ENCODE measurements at places on chromosomes 16 and 17.
A peak's percentile ranks its signal among the peaks of the same experiment; 100 is the strongest.

DNA sequence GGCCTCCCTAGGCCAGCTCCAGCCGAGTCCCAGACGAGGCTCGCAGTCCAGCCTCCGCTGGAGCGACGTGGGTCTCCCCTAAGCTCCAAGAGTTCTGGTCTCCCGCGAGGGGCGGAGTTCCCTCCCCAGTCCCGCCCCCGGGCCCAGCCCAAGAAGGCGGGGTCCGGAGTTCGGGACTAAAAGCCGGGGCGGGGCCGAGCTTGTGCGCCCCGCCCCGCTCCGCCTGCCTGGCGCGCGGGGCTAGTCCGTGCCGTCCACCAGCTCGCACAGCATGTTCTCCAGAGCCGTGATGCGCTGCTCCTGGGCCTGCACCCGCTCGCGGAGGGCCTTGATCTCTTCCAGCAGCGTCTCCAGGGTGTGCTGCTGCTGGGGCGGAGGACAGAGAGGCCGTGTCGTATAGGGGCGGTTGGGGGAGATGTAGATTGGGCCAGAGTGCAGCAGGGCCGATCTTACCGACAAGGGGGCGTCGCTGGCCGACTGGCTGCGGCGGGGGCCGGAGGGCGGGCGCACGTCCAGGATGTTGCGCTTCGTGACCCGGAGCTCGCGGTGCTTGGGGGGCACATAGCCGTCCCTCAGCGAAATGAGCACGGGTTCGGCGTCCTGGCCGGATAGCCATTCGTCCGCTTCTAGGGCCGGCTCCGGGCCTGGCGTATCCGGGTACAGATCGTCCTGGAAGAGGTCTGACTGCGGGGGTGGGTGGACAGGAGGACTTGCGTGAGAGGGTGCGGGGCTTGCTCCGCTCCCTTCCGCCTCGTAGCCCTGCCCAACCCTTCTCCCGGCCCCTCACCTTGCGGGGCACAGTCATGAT is 7.0 kb downstream of the CORO6 start:
- peak; percentile 58 for DNase-seq

GRCh38 chr17:76000016-76000754 is 470 bp upstream of the CDK3 start:
- DNase-seq: no peak

DNA sequence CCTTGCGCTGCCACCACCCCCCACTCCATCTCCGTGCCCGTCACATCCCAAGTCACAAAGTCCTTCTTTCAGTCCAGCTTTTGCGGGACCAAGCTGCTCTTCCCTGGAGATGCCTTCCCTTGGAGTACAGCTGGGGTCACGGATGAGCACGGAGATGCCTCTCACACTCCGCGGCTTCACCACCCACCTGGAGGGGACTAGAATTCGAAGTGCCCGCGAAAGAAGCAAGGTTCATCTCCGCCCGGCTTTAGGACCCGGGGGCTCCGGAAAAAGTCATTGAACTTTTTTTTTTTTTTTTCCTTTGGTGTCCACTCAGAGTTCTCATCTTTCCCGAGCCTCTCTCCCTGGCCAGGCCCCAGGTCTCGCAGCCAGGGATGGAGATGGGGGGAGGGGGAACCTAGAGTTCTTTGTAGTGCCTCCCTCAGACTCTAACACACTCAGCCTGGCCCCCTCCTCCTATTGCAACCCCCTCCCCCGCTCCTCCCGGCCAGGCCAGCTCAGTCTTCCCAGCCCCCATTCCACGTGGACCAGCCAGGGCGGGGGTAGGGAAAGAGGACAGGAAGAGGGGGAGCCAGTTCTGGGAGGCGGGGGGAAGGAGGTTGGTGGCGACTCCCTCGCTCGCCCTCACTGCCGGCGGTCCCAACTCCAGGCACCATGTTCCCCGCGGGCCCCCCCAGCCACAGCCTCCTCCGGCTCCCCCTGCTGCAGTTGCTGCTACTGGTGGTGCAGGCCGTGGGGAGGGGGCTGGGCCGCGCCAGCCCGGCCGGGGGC is at the start of gene FKBP10:
Gene FKBP10 (plus strand): TSS at position 624 of the 771 bp plus-strand sequence. CDS start 31 bp downstream, at position 655.
- DNase-seq: peak; percentile 75

- no peak for DNase-seq
These were observed 6.0 kb downstream of the DOC2A start for GRCh38 chr16:30004811-30005242.

- no peak for DNase-seq
These were observed 246.6 kb upstream of the RPL38 start for GRCh38 chr17:73956595-73957465.

- DNase-seq: no peak
These were observed 100.6 kb downstream of the TANGO6 start for GRCh38 chr16:68943961-68944360.

- no peak for DNase-seq
These were observed 150.8 kb upstream of the FOXF1 start for GRCh38 chr16:86359571-86359970.

- DNase-seq: no peak
These were observed 2.2 kb upstream of the TMEM94 start for GRCh38 chr17:75454193-75454592.

DNA sequence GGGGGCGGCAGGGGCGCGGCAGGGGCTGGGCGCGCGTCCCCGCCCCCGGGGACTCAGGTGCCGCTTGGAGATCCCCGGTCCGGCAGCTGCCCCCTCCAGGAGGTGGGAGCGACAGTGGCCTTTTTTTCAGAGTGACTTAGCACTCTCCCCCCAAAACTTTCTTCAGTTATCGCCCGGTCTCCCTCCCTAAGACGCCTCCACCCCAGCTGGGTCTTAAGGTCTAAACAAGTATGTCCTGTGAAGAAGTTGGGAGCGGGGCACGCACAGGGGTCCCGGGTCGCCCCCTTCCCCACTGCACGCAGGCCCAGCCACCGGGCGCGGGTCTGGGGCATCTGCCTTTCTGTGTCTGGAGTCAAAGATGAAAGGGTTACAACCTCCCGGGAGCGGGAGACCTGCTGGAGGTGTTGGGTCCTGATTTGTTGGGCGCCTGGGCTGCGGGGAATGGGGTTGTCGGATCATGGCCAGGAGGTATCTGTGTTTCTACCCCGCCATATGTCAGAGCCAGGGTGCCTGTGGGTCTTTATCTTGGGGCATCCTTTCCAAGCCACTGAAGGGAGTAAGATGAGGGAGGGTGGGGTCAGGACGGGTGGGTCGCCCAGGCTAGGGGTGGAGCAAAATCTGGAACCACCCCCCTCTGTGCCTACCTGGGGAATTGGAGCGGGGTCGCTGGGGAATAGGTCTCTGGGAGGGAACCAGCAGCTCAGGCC is 757 bp downstream of the FMNL1 start:
- DNase-seq: no peak

GRCh38 chr17:61477204-61477834 is 25.1 kb downstream of the TBX4 start:
- DNase-seq: no peak

- no peak for DNase-seq
These were observed 62.2 kb downstream of the MPRIP start for GRCh38 chr17:17104494-17104893.

DNA sequence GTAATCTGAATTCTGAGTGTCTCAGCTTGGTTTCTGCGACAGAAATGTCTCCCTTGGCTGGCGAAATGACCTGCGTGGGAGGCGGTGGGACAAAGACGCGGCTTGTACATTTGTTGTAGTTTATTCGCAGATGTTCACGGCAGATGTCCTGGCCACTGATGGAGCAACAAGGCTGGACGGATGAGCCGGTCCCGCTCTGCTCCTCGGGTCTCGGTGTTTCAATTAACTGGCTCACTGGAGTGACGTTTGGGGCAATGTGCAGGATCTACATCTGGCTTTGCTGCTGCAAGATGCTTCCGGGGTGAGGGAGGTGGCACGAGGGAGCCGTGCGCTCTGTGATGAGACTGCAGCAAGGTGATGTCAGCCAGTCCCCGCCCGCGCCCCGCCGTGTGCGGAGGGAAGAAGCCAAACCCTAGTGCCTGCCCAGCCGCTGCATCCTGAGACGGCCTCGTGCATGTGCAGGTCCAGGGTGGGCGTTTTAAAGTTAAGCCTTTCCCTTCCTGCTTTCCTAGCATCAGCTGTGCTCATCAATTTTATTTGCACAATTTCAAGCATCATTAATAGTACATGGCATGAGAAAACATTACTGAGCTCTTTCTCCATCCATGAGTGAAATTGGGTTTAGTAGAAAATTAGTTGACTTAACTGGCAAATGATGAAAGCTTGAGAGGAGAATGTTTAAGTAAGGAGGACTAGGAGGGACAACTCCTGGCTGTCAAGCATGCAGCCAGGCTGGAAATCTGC is 44.4 kb downstream of the MGAT5B start:
- no peak for DNase-seq

DNA sequence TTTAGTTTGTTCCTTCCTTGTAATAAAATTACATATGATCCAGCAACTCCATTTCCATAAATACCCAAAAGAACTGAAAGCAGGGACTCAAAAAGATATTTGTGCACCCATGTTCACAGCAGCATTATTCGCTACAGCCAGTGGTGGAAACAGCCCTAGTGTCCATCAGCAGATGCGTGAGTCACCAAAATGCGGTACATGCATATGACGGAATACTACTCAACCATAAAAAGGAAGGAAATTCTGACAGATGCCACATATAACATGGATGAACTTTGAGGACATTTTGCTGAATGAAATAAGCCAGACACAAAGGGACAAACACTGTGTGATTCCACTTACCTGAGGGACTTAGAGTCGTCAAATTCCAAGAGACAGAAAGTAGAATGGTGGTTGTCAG is 9.1 kb upstream of the SLC47A2 start:
- no peak for DNase-seq

DNA sequence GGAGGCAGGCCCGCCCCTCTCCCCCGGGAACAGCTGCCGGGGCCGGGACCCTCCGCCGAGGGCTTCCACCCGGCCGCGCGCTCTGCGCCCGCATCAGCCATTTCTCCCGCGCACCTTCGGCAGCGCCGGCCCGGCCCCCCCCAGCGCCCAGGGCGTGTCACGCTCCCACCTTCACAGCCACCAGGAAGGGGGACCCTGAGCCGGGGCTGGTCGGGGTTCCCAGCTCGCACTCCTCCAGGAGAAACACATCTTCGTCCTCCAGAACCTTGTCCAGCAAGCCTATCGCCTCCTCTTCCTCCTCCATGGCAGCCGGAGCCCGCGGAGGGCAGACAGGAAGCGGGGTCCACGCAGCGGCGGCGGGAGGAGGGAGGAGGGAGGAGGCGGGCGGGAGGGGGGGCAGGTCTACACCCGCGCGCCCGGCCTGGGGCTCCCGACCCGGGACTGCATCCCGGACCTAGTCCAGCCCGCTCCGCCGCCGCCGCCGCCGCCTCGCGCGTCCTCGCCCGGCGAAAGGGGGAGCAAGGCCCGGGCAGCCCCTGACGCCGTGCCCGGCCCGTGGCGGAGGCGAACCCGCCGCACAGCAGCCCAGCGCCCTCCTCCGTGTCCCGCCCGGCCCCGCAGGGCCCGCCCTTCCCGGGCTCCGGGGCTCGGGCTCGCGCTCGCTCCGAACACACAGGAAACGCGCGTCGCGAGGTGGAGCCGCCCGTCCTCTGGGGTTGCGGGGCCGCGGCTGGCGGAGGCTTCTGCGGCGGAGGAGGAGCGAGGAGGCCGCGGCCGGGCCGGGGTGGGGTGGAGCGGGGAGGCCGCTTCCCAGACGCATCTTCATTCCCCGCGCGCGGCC is 70.8 kb downstream of the ABR start:
- peak; percentile 33 for DNase-seq

GRCh38 chr16:75402159-75402820 is 31.0 kb downstream of the CFDP1 start:
- no peak for DNase-seq

- peak; percentile 11 for DNase-seq
These were observed 163.9 kb downstream of the ZFHX3 start for GRCh38 chr16:72884037-72884436.

GRCh38 chr16:764848-765487 is 4.4 kb downstream of the MSLN start:
- no peak for DNase-seq

DNA sequence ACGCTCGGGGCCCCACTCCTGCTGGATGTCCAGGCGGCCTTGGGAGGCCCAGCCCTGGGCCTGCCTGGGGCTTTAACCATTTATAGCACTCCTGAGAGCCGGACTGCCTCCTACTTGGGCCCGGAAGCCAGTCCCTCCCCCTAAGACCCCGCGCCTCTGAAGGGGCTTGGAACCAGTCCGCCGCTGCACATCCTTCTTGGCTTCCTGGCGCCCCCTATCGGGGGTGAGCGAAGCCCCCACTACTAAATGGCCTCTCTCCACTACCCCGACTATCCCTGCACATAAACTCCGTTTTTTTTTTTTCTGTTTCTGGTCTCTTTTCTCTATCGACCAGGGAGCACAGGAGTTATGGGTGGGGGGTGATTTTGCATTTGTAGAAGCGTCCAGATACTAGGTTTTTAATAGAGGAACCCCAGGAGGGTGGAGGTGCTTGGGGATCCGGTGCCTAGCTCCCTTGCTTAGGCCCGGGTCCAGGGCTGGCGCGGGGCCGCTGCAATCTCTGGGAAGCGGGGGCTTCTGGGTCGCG is 633 bp upstream of the NOL3 start:
- no peak for DNase-seq

GRCh38 chr17:27996202-27997043 is 46.1 kb upstream of the NLK start:
- DNase-seq: no peak

DNA sequence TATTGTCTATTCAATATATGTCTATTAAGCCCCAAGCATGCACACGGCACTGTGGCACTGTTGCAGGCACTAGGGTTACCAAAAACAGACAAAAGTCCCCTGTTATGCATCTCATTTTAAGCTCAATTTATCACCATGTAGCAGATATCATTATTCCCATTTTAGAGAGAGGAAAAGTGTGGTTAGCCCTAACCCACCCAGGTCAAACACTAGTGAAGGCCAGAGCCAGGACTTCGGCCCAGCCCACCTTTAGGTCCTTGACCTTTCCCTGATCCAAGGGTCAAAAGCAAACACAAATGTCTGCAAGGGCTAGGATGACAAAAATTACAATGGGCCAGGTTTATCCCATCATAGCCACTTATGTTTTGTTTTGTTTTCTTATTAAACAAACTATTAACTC is 130.3 kb upstream of the NUDT7 start:
- DNase-seq: no peak

DNA sequence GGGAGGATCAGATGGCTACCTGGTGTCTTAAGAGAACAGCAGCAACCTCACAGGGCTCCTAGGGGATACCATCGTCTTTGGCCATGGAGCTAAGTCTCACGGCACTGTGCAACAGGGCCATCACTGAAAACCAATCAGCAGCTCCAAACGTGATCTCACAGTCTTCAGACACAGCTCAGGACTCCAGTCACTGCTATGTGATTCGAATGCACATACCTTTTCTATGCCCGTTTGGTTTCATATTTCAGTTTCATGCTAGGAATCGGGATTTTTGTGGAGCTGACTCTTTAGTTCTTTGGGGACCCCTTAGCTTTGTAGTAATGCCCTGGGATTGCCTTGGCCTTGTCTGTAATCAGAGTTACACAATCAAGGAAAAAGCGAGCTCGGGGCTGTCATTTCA is 162.8 kb upstream of the CDH11 start:
- DNase-seq: no peak

GRCh38 chr17:76145231-76146052 is 4.4 kb upstream of the FOXJ1 start:
- DNase-seq: no peak

GRCh38 chr17:75009139-75009724 is 3.2 kb upstream of the MRPL58 start:
- DNase-seq: no peak

All from GM04504 (cell line).